ENCODE measurements at places on chromosomes 6 and 20. TPM values are rescaled to one million over a fixed set of nuclear protein-coding genes. Genes with fewer than 3 reads are reported as not detected.

The CAPN11 gene
- total RNA-seq: not detected

The HLA-DRA gene
- total RNA-seq: not detected

The ULBP2 gene
- 7.2 TPM for total RNA-seq

The THBS2 gene
- total RNA-seq: 101 TPM

The EEF1A2 gene
- total RNA-seq: 1.3 TPM

DNA sequence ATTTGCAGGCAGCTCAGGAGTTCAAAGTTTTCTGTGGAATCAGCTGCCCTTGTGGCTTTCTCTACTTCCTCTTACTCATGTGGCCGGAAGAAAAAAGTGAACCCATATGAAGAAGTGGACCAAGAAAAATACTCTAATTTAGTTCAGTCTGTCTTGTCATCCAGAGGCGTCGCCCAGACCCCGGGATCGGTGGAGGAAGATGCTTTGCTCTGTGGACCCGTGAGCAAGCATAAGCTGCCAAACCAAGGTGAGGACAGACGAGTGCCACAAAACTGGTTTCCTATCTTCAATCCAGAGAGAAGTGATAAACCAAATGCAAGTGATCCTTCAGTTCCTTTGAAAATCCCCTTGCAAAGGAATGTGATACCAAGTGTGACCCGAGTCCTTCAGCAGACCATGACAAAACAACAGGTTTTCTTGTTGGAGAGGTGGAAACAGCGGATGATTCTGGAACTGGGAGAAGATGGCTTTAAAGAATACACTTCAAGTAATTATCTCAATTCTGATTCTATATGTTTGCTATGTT, 1.1 kb downstream of the MGME1 start:
- DNase-seq: peak; percentile 70

DNA sequence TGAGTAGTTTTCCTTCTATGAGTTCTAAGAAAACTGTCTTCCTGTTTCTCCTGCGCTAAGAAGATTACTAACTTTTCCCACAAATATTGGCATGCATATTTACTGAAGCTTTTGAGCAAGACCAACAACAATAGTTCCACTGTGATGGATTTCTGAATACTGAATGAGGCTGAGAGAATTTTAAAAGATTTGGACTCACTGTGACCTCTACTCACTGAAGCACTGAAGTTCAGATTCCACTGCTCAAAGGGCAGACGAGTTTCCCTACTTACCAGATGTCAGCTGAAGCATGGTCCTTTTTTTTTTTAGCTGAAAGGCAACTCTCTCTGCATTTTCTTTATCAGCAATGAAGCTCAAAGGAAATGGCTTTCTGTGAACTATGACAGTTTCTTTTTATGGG, 718.5 kb downstream of the RFPL4B start:
- peak; percentile 43 for DNase-seq

DNA sequence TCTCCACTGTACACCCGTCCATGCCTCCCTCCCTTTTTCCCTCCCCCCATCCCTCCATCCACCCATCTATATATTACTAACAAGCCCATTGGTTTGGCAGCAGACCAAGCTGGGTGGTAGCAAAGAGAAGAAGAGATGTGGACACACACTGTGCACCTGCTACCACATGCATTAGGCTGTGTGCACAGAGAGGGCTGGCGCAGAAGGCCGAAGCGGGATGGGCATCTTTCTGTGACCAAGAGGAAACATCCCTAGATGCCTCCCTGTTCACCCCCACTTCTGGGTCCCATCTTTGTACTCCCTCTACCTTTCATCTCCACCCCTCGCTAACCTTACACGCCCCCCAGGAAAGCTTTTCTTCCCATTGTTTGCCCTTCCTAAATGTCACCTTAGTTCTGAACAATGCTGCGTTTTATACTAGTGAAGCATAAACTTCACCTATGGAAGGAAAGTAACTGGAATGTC, 64.9 kb upstream of the AFDN start:
- DNase-seq: no peak

DNA sequence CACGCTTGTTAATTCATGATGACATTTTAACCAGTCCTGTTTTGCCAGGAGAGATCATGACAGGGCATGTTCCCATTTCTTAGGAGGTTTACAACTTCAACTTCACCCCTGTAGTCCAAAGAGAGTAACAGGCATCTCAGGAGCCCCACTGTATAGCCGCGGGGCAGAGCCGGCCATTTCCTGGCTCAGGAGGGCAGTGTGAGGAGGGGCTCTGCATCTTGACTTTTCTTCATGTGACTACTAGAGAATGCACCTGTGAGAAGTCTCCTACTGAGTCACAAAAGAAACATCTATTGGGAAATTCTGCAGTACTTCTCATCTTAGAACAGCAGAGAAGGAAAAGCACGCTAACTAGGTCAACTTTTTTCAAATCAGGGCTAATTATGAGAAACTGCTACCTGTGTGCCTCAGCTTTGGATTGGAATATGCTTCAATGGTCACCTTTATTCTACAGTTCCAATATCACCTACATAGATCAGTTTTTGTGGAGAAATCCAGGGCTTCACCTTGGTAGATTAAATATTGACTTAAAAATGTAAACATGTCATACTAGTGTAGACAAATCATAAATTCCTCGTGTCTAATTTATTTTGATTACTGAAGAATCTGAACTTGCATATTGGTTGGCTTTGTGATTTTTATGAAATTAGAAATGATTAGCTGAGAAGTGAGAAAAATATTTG, 28.6 kb upstream of the SIM1 start:
- no peak for DNase-seq

GRCh38 chr6:159960485-159960884, 8.4 kb upstream of the IGF2R start:
- DNase-seq: no peak

GRCh38 chr20:36957875-36958667, 6.6 kb upstream of the SAMHD1 start:
- DNase-seq: no peak

DNA sequence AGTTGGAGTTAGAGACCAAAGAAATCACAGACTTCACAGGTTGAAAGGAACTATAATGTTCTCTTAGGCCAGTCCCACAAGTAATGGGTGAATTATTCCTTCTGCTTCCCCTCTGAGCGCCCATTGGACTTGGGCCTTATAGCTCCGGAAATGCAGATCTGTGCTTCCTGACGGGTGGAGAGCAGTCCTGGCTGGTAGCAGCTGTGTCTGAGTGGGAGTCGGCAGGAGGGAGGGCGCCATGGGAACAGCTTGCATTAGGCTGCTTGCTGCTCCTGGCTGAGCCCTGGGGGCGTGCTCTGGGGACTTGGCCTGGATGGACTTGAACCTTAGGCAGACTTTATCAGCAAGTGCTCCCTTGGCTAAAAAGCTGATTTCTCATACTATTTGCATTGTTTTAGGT, 18.4 kb upstream of the NUP153 start:
- peak; percentile 59 for DNase-seq

DNA sequence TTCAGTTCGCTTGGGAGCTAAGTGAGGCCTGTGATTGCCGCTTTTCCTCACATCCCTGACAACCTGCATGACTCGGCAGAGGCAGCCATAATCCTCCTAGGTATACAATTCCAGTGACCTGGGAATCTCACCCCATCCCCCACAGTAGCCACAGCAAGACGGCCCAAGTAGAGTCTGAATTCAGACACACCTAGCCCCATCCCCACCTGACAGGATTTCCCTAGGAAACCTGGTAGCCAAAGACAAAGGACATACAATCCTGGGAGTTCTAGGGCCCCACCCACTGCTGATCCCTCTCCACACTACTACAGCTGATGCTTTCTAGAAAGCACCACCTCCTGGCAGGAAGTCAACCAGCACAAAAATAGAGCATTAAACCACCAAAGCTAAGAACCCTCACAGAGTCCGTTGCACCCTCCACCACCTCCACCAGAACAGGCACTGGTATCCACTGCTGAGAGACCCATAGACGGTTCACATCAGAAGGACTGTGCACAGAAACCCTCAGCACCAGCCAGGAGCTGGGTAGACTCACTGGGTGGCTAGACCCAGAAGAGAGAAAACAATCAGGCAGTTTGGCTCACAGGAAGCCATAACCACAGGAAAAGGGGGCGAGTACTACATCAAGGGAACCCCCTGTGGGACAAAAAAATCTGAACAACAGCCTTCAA, 17.9 kb upstream of the RUNX2 start:
- DNase-seq: no peak

- no peak for DNase-seq
Measured at GRCh38 chr6:2843138-2843740, 1.6 kb upstream of the SERPINB1 start.

GRCh38 chr6:56803594-56803993, 151.3 kb upstream of the BEND6 start:
- DNase-seq: peak; percentile 30

GRCh38 chr20:517221-517620, 26.4 kb downstream of the CSNK2A1 start:
- DNase-seq: no peak
